Stimulated activated CD8-positive, alpha-beta memory T cell treated with anti-CD3 and anti-CD28 coated beads, Interleukin-2, amount 100 ng/mL, for 48 hours (primary cell): ENCODE measurements at places on chromosomes 2 and 18.

DNA sequence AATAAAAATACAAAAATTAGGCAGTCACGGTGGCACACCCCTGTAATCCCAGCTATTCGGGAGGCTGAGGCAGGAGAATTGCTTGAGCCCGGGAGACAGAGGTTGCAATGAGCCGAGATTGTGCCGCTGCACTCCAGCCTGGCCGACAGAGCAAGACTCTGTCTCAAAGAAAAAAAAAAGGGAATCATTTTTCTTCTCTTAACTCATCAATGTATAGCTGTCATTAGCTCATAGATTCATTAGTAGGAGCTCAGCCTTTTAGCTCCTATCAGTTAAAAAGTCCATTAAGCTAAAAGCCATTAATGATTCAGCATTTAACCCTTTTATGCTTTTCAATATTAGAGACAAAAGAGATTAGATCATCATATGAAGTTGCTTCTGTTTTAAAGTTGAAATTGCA lies 5.8 kb upstream of the NBAS start:
- no peak for DNase-seq

GRCh38 chr18:23718243-23718720 lies 29.0 kb downstream of the LAMA3 start:
- DNase-seq = no peak

- no peak for DNase-seq
These were observed 104.3 kb downstream of the ARL6IP6 start for GRCh38 chr2:152822676-152823075.

GRCh38 chr2:184125867-184126266 lies 472.5 kb upstream of the ZNF804A start:
- DNase-seq = no peak

GRCh38 chr2:113217455-113218282 lies 43.9 kb downstream of the PSD4 start:
- no peak for DNase-seq

- no peak for DNase-seq
These were observed 911.6 kb downstream of the EPHA4 start for GRCh38 chr2:220660277-220661145.

- DNase-seq = no peak
These were observed 55.1 kb downstream of the RHOB start for GRCh38 chr2:20501974-20502373.

- no peak for DNase-seq
These were observed 213.4 kb downstream of the CDCA7 start for GRCh38 chr2:173568054-173568453.

DNA sequence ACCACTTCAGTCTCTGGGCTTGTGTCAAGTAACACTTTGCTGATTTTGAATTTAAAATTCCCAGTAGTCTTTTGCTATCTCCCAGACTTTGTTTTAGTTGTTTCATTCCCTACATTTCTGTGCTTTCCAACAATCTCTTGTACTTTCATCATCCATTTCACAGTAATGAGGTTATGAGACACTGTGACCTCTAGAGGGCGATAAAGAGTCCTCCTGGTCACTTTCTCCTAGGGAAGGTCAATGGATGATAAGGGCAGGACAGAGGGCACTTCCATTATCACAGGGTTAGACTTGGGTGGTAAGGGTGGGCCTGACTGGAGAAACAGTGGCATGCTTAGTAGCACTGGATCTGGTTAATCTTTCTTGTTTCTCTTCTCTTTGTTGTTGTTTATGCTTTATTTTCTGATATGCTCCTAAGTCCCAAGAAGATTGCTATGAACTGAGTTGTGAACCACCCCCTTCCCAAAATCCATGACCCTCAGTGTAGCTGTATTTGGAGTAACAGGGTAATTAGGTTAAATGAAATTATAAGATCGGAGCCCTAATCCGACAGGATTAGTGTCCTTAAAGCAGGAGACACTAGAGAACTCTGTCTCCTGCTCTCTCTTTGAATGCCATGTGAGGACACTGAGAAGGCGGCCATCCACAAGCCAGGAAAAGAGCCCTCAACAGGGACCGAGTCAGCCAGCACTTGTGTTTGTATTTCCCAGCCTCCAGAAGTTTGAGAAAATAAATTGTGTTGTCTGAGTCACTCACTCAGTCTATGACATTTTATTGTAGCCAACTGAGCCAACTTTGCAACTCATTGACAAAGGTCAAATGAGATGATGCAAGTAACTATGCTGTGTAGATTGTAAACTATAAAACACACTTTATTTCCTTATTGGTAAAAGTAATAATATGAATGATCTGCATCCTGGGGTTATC lies 779.2 kb downstream of the CNTNAP5 start:
- DNase-seq = no peak

GRCh38 chr2:181095486-181095885 lies 115.1 kb downstream of the UBE2E3 start:
- no peak for DNase-seq

GRCh38 chr2:21047141-21048009 lies 3.5 kb upstream of the APOB start:
- DNase-seq = no peak

DNA sequence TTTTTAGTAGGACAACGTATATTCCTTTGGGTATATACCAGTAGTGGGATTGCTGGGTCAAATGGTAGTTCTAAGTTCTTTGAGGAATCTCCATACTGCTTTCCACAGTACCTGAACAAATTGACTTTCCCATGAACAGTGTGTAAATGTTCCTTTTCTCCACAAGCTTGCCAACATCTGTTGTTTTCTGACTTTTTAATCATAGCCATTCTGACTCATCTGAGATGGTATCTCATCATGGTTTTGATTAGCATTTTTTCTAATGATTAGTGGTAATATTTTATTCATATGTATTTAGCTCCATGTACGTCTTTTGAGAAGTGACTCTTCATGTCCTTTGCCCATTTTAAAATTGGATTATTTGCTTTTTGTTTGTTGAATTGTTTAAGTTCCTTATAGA lies 58.4 kb upstream of the CERS6 start:
- DNase-seq = no peak

DNA sequence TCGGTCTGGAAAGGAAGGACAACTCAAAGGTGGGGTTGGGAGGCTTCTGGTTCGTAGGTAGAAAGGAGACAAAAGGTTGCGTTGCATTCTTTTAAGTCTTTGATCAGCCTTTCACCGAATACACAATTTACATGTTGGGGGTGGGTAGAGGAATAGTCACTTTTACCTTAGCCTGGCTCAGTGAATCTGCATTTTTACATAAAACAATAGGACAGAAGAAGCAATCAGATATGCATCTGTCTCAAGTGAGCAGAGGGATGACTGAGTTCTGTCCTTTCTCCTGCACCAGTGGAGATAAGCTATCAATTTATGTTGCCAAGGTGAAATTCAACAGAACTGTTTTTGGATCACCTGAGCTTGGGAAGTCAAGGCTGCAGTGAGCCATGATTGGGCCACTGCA lies 173.7 kb downstream of the ZEB2 start:
- no peak for DNase-seq

GRCh38 chr2:215429424-215429823 lies 6.4 kb downstream of the FN1 start:
- DNase-seq = no peak

- no peak for DNase-seq
These were observed 53.2 kb downstream of the PHLPP1 start for GRCh38 chr18:62768558-62768943.

DNA sequence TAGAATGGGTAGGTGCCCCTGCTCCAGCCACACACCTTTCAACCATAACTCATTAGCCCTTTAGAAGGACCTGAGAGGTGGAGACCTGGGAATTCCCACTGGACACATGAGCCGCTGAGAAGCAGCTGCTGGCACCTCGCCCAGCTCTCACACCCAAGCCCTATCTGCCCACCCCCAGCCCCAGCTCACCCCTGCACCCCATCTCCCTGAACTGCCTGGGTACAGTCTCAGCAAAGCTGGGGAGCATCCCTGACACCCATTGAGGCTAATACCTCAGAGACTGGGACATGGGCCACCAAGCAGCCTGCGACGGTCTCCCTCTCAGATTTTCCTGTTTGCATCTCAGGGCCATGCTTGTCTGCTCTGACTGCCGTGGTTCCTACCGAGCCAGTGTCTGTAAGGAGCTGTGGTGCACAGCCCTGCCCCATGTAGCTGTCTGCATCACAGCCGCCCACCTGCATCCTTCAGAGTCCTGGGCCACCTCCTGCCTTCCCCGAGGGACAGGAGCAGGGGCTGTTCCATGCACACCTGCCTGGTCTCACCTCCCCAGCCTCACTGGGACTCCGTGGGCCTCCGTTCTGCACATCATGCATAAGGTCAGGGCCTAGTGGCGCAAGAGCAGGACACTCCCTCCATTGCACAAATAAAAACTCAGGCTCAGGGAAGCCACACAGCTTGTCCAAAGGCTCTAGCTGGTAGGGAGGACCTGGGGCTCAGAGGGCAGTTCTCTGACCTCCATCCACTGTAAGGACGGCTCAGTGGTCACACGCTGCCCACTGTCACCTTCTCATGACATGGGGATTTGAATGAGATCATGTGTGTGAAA lies 90.0 kb downstream of the SEPTIN10 start:
- no peak for DNase-seq

DNA sequence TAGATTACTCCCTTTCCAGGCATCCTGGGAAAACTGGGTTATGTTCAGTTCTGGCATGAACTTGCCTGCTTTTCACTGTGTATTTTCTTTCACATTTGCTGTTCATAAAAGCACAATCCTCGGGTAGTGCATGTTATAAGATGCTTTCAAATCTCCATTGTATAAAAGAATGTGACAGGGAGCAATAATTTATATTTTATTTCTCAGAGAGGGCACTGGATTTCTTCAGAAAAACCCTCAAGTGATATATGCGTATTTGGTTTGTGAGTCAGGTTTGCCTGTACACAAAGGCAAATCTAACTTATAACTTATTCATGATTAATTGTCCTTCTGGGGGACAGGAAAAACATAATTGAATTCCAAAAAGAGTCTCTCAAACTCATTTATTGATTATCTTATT lies 440.7 kb upstream of the MMADHC start:
- DNase-seq = no peak

DNA sequence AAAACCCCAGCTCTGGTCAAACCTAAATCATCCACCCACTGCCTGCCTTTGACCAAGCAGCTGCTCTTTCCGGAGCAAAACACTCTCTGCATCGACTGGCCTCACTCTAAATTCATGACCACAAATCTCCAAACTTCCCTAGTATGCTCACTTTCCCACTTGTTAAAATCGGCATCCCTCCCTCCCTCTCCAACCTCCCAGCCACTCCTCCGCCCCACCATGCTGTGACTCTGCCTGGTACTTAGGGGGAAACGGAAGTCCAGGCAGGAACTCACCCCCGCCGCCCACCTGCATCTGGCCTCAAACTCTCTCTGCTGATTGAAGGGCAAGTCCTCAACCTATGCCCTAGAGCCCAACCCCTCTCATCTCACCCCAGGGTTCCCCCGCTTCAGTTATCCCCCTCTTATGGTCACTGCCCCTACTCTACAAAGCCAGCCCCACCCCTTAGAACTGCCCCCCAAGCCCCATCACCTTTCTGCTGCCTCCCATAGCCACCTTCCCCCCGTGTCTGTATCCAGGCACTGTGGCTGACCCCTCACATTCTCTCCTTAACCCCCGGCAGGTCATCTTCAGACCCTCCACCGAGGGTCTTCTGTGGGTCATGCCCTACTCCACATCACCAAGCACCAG lies 3.8 kb upstream of the ADRA2B start:
- DNase-seq = no peak

DNA sequence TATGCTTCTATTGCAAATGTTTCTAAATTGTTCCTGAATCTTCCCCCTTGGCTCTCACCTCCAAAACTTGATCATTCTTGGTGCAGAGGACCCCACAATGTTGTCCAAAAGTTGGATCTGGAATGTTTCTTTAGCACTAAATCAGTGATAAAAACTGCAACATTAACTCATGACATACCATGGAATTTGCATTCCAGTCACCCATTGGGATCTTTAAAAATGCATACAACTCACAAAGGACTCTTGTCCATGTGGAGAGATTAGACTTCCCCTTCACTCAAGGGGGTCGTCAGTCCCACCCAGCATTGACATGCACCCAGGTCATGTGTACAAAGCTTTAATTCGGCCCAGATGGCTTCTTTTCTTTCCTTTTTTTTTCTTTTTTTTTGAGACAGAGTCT lies 169.3 kb downstream of the SETBP1 start:
- no peak for DNase-seq

- DNase-seq = no peak
These were observed 131.4 kb downstream of the ALK start for GRCh38 chr2:29789911-29790485.

DNA sequence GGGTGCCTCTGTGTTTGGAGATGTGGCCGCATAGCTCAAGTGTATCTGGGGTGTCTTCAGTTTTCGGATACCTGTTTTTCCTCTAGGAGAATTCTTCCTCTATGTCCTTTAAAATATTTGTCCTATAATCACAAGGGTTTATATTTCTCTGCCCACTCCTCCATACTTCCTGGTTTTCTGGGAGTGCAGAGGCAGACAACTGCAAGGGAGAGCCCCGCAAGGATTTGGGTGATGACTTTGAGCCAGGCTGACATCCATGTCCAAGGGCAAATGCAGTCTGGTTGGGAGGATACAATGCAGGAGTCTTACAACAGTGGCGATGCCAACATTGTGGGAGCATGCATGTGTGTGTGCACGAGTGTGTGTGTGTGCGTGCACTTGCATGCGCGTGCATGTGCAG lies 2.1 kb downstream of the IL1RL1 start:
- no peak for DNase-seq

GRCh38 chr2:220628252-220628651 lies 943.9 kb downstream of the EPHA4 start:
- DNase-seq = no peak

- no peak for DNase-seq
These were observed 46.4 kb upstream of the CDH20 start for GRCh38 chr18:61286867-61287266.

DNA sequence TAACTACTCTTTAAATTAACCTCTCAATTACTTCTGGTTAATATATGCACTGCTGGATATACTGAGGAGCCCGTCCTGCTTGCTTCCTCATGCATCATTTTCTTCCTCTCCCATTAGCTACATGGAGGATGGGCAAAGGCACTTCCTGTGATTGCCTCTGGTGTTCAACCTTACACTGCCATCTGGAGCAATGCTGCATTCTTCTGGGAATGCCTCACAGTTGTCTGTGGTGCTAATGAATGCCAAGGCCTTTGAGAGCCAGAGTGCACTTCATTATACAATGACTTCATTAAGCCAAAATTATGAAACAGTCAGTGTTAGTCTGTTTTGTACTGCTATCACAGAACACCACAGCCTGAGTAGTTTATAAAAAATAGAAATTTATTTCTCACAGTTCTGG lies 134.8 kb upstream of the DOCK10 start:
- DNase-seq = no peak

DNA sequence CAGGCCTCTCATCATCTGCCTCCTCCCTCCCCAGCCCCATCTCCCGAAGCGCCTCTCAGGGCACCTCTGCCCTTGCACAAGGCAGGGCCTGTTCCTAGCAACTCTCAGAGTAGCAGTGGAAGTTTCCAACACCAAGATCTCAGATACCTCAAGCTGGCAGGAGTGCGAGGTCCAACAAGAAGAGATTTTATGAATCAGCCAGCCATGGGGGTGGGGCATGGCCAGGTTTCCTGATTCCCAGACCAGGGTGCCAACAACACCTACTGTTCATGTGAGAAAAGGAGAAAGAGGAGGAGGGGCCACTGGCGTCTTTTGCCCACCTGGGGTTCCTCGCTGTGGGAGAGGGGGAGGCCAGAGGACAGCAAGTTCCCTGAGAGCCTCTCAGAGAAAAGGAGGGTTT lies 6.6 kb upstream of the STEAP3 start:
- DNase-seq = no peak
